ENCODE measurements at places on chromosomes 5 and 9. TPM values are rescaled to one million over a fixed set of nuclear protein-coding genes. Genes with fewer than 3 reads are reported as not detected.

DNA sequence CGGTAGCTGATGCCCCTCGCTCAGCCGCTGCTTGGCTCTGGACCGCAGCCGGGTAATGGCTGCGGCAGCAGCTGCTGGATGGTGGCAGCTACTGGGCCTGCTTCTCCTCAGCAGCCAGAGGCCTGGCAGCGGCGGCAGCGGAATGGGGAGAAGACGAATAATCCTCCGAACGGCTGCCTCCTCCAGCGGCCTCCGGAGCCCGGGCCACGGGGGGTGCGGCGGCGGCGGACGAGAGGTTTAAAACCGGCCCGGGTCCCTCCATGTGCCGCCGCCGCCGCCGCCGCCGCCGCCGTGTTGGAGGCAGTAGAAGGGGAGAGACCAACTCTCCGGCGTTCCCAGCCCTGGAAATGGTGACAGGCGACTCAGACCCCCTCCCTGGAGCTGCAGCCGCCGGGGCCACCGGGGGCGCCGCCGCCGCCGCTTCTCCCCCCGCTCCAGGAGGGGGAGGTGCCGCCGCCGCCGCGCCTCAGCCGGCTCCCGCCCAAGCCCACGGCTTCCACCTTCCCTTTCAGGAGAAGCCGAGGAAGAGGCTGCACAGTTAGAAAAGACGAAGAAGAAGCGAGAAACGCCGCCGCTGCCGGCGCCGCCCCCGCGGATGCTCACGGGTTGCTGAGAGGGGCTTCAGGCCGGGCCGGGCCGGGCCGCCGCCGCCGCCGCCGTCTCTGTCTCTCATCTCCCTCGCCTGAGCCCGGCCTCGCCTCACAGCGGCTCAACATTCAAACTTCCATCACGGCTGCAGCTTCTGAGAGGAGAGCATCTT is 118.4 kb upstream of the PRSS3 start:
- DNase-seq, result no peak

DNA sequence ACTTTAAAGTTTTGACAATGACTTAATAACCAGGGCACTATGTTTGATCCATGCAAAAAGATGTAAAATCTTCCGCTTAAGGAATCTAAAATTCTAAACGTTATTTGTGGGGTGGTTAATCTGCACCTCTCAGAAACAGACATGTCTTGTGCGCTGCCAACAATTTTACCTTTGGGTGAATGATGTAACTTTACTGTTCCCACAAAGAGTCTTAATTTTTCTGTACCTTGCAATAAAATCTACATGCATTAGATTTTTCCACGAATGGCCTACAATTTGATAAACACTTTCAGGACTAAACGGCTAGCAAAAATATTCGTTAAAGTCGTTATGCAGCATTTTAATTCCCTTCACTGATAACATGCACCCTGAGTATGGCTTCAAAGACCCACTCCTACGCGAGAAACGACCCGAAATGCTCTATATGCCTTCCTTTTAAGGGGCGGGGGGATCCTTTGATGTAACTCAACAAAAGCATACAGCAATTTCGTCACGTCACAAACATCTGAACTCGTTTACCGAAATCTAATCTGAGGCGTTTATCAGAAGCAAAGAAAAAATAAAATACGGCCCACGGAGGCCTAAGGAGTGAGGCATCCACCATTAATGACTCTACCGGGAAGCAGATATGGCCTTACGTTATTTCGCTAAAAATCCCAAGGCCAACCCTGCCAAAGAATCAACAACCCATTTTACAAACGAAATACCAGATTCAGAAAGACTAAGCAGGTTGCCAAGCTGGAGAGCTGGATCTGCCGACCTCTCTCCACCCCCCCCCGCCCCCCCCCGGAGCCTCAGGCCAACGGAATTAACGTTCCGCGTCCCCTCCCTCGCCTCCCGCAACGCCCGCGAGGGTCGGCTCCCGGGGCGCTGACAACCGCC is 621 bp downstream of the AK6 start:
- peak; percentile 28 for DNase-seq

- DNase-seq, result no peak
These were observed 35.8 kb downstream of the VLDLR start for GRCh38 chr9:2657427-2657826.

GRCh38 chr9:93451849-93452709 is 594 bp downstream of the FAM120A start:
- DNase-seq, result no peak

- DNase-seq, result peak; percentile 69
These were observed 45.2 kb downstream of the ANKDD1B start for GRCh38 chr5:75656311-75657003.

GRCh38 chr9:69946800-69947437 is 96.7 kb upstream of the MAMDC2 start:
- peak; percentile 93 for DNase-seq

DNA sequence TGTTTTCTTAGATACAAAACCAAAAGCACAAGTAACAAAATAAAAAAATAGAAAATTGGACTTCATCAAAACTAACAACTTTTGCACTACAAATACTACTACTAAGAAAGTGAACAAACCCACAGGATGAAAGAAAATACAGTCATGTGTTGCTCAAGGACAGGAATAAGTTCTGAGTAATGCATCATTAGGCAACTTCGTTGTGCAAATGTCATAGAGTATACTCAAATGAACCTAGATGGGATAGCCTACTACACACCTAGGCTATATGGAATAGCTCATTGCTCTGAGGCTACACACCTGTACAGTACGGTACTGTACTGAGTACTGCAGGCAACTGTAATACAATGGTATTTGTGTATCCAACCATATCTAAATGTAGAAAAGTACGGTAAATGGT is 88.3 kb downstream of the RAPGEF1 start:
- peak; percentile 78 for DNase-seq

- no peak for DNase-seq
These were observed 510.5 kb downstream of the RAB3C start for GRCh38 chr5:59093329-59093728.

DNA sequence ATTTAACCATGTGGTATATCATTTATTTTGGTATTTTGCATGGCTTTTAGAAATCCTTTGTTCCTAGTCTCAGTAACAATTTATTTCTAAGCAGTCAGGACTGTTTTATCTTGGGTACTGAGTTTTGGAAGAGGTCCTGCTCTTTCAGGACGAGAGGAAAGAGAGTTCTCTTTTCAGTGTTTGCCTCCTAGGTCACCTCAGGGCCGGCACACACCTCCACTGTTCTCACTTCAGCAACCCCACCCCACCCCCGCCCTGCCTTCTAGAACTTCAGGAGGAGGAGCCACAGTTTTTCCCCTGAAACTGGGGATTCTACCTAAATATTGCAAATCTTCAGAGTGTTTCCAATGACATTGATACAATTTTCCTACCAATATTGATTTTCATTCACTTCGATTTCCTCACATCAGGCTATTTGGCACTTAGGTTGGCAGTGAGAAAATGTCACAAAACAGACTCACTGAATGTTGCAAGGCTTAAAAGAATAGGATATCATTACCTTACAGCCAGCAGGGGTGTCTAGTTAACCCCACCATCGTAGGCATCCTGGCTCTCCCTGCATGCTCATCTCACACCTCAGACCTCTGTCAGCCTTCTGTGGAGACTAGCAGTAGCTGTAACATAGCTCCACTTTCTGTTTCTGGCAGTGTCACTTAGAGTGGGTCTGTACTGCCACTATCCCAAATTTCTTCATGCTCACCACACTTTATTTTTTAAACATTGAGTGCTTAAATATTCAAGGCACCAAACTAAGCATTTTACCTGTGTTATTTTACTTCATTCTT is 5.4 kb downstream of the IGIP start:
- DNase-seq, result no peak

GRCh38 chr5:28850320-28850921 is 1812.0 kb upstream of the CDH9 start:
- DNase-seq, result no peak

GRCh38 chr5:54390539-54391031 is 64.9 kb upstream of the HSPB3 start:
- DNase-seq, result peak; percentile 9

DNA sequence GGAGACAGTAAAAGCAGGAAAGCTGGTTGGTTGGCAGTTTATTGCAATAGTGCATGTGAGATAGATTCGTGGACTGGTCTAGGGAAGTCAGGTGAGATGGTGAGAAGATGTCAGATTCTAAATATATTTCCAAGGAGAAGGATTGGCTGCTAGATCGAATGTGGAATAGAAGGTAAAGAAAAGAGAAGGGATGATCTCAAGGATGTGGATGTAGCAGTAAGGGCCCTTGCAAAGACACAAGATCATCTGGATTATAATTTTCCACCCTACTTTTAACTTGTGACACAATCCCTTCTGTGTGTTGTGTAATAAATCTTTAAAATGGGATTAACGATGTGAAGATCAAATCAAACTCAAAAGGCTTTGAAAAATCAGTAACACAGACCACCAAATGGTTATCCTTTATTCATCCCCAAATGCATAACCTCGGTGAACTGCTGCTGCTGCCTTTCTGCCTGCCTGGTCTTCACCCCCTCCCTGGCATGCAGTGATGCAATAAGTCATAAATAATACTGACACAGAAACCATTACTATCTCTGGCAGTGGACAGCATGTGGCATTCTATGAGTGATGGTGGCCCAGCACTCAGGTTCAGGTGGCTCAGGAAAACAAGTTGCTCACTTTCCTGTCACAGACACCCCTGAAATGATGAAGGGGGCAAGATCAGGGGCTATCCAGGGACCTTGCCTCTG is 178.4 kb downstream of the FAM114A2 start:
- DNase-seq, result no peak

DNA sequence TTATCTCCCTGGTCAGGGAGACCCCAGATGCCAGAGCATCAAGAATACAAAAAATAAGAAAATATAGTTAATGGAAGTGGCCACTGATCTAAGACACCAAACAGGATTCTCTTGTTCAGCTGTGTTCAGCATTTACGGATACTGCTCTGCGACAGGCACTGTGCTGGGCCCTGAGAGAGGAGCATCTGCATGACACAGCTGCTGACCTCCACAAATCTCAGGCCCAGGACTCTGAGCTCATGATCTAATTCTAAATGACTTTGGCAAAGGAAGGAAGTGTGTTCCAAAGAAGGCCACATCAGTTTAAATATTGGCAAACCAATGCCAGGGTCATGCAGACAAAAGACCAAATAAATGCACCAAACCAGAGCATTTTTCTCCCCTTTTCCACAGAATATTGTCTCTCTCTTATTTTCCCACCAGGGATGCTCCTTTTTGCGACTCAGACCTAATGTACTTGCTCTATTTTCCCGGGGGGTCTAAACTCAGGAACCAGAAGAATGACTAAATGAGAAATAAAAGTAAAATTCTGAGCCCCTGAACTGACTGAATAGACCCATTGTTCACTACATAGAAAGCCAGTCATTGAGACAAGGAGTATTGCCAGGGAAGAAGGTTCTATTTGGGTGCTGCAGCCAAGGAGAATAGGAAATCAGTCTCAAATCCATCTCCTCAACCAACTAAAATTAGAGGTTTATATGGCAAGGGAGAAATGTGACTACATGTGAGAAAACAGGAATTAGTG is 1.4 kb upstream of the AGGF1 start:
- DNase-seq, result no peak

- DNase-seq, result no peak
These were observed 34.6 kb upstream of the RAI14 start for GRCh38 chr5:34621277-34622097.

DNA sequence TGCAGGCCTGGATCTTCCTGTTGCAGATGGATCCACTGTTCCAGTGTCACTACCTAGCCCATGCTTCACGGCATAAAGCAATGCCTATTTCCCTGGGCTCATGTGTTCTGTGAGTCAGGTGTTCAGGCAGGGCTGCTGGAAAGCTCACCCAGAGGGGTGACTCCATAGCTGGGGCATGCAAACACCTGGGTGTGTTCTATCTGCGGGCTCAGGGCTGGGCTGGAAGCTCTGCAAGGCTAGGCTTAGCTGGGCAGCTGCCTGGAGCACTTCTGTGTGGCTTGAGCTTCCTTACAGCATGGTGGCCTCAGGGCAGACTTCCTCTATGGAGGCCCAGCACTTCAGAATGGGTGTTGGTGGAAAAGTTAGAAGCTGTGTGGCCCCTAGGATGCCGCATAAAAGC is 139.9 kb downstream of the GADD45G start:
- DNase-seq, result no peak

- DNase-seq, result peak; percentile 76
These were observed 36.1 kb downstream of the CAAP1 start for GRCh38 chr9:26856413-26857032.

DNA sequence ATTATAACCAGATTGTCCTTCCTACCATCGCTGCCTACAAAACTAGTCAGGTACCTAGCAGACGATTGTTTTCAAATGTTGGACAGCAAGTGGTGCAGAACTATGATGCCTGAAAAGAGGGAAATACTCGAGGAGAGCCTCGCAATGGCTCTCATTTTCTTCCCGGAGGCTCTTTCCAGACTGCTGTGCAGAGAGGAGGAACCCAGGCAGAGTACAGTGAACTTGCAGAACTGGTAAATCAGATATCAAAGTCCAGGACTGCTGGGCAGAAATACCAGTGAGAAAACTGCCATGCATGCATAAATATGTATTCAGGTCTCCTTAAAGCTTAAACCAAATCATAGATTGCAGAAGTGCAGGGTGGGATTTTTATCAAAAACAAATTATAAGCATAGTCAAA is 26.4 kb upstream of the UGT3A1 start:
- no peak for DNase-seq

GRCh38 chr9:135574943-135575342 is 13.4 kb downstream of the PAEP start:
- DNase-seq, result no peak

DNA sequence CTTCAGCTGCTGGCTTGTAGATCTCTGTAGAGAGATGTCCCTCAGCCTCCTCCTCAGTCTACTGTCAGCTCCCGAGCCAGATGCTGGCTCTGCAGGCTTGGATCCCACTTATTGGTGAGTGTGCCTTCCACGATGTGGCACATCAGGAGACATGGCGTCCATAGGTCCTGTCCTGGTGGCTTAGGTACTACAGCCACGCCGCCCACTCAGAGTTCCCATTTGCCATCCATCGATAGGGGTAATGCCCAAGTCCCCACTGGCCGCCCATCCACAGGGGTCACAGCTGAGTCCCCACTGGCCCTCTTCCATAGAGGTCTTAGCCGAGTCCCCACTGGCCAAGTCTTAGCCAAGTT is 17.3 kb downstream of the EXOC3 start:
- DNase-seq, result no peak

DNA sequence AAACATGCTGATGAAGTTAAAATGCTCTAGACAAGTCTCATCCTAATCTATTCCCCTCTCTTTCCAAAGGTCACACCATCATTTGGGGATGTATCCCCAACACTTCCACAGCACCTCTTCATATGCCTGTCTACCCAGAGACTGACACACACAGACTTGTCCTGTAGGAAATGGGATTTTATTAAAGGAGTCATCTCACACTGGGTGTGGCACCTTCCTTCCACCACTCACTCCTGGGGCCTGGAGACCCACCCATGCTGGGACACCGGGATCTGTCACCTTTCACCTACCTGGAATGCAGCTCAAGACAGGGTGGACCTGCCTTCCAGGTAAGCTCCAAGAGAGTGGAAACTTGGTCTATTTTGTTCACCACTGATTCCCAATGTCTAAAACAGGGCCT is 99.4 kb upstream of the HAND1 start:
- DNase-seq, result no peak

Gene SLC38A9
- 57.8 TPM for total RNA-seq

Gene DPH7
- 29.9 TPM for total RNA-seq

Gene TICAM2
- 6.9 TPM for total RNA-seq

Gene PFN3
- not detected for total RNA-seq

Gene QRFP
- total RNA-seq, result not detected

Gene CACNA1B
- total RNA-seq, result not detected

Gene ACSL6
- not detected for total RNA-seq

Gene SPINK13
- 1.8 TPM for total RNA-seq

Gene PCDHA2
- 0.35 TPM for total RNA-seq

Gene CHSY3
- 0.70 TPM for total RNA-seq

Gene SH3GLB2
- 67.5 TPM for total RNA-seq

Gene IRX1
- total RNA-seq, result 3.3 TPM

Gene ENTREP1
- 1.0 TPM for total RNA-seq

Gene PGM5
- 0.55 TPM for total RNA-seq

Gene SPOCK1
- total RNA-seq, result 224 TPM

Data from renal cortical epithelial cell (primary cell).